Amygdala (tissue), 56 donors: ENCODE measurements at places on chromosomes 13 and 19.

GRCh38 chr19:51296336-51297093 lies 14.9 kb upstream of the IGLON5 start:
- no peak for DNase-seq

- no peak for DNase-seq
Measured at GRCh38 chr19:28414748-28415147, 798.2 kb downstream of the UQCRFS1 start.

DNA sequence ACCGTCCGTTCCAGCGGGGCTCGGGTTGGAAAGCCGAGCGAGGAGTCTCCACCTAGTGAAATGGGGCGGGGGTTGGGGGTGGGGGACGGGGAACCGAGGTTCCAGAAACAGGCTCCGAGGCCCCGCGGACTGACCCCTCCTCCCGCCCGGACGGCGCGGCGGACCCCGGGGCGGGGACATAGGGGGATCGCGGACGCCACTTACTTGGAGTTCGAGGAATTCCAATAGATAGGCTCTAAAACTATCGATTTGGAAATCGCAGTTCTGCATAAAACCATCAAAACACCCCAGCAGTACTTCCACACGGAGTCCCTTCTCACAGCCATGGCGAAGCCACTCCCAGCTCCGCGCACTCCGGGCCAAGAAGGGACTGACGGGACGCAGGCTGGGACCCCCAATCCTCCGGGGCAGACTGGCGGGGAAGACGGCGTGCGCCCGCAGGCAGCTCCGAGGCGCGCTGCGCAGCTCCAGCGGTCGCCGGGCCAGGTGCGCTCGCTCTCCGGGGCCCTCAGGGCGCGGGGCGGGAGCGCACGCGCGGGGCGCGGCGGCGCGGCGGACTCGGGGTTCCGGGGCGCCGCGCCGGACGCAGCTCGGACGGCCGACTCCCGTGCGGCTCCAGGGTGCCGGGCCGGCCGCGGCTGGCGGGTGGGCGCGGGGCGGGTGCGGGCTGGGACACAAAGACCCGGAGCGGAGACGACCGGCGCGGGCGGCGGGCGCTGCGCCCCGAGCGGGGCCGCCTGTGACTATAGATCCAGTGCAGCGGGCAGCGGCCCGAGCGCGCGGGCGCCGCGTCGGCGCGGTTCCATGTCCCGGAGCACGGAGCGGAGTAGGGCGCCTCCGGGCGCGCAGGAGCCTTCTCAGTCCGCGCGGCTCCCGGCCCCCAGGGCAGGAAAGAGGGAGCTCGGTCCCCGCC lies 567 bp downstream of the EFNB2 start:
- DNase-seq: no peak

DNA sequence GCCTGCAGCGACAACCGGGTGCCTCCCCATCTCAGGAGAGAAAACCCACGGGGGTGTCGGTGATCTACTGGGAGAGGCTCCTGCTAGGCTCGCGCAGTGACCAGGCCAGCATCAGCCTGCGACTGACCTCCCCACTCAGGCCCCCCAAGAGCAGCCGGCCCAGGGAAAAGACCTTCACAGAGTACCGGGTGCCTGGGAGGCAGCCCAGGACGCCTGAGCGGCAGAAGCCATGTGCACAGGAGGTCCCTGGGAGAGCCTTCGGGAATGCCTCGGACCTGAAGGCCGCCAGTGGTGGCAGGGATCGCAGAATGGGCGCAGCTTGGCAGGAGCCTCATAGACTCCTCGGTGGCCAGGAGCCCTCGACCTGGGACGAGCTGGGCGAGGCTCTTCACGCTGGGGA lies 3.9 kb downstream of the ZNF324B start:
- DNase-seq: no peak

GRCh38 chr19:41872384-41872774 lies 4.7 kb upstream of the CD79A start:
- DNase-seq: no peak

DNA sequence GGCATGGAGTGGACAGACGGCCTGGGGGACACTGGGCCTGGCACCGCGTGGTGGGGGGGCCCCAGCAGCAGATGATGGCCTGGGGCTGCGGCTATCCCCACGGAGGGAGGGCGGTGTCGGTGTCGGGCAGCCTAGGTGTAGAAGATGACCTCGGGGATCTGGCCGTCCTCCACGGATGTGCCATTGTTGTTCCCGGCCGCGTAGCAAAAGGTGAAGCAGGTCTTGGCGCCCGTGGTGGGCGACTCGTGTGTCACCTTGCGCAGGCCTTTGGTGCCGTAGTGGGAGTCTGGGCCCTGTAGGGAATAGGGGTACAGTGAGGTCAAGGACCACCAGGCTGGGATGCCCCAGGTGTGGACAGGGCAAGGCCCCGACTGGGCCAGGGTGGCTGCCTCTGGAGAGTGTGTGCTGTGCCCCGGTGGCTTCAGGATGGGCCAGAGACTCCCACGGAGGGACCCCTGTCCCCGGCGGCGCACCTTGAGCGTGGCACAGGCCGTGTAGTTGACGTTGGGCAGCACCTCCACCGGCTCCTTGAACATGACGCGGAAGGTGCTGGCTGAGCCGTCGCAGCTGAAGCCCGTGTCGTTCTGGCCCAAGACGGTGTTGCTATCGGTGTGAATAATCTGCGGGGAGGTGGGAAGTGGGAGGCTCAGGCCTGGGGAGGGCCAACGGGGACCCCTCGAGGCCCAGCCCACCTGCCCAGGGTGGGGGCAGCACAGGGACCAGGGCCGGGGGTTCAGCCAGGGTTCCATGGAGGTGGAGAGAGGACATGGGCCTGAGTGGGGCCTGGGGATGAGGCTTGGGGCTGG lies 29.0 kb downstream of the BTBD2 start:
- no peak for DNase-seq

GRCh38 chr19:11534948-11535347 lies 3.7 kb upstream of the CNN1 start:
- DNase-seq: no peak

DNA sequence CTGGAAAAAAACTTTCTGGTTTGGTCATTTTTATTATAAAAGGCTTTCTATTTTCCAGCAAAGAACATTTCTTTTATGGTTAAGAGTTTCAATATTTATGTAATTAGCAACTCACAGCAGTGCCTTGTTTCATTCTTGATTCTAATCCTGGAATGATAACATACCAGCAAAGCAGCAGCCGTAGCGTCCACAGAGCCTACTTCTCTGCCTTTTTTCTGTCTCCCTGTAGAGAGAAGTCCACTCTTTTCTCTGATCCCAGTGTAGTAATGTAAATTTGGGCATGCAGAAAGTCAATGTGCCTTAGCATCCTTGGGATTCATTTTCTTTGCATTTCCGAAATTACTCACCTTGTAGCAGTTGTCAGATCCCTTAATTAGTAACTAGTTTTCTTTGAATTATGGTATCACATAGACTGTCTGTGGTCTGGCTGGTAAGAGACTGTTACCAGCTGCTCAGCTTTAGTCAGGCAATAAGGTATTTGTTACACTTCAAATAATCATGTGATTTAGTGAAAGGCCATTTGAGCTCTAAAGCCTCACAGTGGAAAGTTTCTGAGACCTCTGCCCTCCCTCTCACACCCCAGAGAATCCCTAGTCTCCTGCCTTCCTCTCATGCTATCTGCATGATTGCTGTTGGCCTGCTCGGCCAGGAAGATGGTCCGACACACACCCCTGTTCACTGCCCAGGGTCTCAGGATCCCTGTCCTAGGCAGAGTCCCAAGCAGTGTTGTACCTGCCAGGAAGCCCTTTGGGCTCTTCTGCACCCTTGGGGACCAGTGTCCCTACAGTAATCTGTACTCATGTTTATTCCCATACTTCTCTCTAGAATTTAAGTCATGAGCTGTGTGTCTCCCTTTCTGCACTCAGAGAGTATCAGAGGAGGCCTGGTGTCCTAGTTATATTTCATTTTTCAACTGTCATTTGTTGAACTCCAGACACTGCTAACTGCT lies 86.3 kb downstream of the LRCH1 start:
- DNase-seq: no peak

DNA sequence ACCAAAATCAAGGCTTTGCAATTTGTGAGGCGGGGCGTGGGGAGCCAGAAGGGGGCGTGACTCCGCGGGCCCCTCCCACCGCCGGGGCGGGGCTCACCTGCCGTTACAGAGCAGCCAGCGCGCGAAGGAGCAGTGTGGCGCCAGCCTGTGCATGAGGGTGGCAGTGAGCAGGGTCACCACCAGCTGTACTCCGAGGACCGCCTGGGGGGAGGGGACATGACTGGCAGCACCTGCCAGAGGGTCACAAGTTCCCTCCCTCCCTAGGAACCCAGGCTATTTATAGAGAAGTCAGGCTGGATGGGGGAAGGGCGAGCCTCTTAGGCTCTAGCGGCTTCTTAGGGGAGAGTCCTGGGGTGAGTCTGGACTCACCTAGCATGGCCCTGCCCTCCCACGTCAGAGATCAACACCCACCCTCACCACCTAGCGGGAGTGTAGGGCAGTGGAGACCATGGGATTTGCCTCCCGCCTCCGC lies 3.6 kb downstream of the TMEM161A start:
- no peak for DNase-seq

DNA sequence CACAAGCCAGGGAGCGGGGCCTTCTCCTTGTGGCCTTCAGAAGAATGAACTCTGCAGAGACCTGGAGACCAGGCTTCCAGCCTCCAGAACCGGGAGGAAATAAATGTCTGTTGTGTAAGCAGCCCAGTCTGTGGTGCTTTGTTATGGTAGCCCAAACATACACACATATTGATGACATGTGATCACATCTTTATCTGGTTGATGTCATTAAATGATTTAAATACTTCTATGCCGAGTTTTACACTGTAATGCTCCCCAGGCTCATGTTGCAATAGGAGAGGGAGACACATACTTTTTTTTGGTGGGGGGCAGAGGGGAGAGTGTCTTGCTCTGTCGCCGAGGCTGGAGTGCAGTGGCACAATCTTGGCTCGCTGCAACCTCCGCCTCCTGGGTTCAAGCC lies 188.0 kb upstream of the IRS2 start:
- DNase-seq: no peak
